ENCODE measurements at places on chromosomes 3 and 15. TPM values are rescaled to one million over a fixed set of nuclear protein-coding genes. Genes with fewer than 3 reads are reported as not detected.

GOLGA6B gene
- total RNA-seq: not detected

SLC24A5 gene
- not detected for total RNA-seq

GPR27 gene
- 0.54 TPM for total RNA-seq

RYR3 gene
- total RNA-seq: 0.10 TPM

RARRES1 gene
- 26.0 TPM for total RNA-seq

SOX2 gene
- total RNA-seq: not detected

MYZAP gene
- total RNA-seq: 0.83 TPM

MESP1 gene
- 1.2 TPM for total RNA-seq

TRH gene
- not detected for total RNA-seq

PATL2 gene
- total RNA-seq: 0.10 TPM

GPR176 gene
- total RNA-seq: 40.3 TPM

Data from cardiac ventricle fibroblast (primary cell).